Stimulated activated CD4-positive, alpha-beta T cell treated with anti-CD3 and anti-CD28 coated beads, Interleukin-1b, Interleukin-23, amount 100 ng/mL, for 1 hour (primary cell): ENCODE measurements at places on chromosomes 2 and 18.

DNA sequence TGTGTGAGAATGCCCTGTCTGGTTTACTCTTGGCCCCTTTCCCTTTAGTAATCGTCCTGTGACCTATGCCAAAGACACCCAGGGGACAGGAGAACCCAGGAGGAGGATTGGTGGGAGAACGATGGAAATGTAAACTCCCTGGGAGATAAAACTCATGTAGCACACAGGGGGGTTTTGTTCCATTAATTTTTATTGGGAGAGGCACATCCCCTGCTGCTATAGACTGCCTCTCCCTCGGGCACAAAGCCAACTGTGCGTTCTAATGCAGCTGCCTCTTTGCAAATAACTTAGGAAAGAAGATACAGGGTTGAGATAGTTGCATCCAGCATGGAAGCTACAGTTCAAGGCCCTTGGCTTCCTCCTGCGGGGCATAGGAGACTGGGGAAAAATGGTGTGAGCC is 489.6 kb downstream of the SLC4A3 start:
- DNase-seq: no peak

DNA sequence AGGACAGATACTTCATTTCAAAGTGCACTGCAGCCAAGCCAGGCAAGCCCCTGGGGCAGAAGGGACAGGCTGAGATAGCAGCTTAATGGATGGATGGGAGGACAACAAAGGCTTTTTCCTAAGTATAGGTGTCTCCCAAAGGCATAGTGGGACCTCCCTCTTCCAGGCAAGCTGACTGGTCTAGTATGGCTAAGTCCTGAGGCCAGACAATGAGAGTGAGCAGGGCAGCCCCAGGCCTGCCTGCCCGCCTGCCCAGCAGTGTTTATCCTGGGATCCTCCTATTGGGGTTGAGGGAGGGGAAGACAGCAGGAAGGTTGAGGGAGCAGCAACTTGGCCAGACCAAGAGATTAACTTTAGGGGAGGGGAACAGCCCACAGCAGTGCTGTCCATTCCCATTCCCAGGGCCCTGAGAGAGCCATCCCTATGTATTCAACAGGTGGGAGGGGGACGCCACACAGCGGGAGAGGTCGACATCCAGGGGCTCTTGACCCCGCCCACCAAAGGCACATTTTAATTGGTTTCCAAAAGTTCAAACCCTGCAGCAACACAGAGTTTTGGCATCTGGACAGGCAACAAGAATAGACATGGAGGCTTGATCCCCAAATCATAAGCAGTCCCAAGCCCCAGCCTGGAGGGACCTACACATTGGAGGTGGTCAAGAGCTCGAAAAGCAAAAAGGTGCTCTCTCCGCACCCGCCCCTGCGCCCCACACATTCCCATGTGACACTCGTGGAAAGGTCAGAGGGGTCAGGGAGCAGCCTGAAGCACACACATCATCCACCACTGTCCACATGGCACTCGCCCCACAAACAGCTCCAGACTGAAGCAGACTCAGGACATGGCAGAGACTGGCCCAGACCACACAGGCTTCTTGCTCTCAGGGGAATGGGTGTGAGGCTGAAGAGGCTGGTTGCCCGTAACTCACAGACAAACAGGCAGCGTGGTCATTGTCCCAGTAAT is 2.9 kb upstream of the SFXN5 start:
- DNase-seq: no peak

GRCh38 chr2:117981810-117982209 is 32.1 kb downstream of the CCDC93 start:
- DNase-seq: no peak

DNA sequence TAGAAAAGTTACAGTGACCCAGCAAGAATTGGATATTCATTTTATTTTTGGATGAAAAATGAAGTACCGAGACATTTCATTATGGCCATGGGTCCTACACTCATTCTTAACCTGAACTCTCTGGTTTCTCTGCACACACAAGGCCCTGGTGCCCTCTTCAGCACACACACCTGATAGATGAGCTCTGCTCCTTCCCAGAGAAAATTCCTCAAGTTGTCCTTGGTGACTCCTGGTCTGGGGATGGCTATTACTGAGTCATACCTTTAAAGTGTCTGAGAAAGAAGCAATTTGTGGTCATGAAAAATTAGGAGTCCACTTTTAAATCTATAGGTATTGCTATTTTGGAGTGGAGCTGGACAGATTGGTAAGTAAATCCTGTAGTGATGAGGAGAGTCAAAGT is 311.5 kb downstream of the CDH2 start:
- no peak for DNase-seq

DNA sequence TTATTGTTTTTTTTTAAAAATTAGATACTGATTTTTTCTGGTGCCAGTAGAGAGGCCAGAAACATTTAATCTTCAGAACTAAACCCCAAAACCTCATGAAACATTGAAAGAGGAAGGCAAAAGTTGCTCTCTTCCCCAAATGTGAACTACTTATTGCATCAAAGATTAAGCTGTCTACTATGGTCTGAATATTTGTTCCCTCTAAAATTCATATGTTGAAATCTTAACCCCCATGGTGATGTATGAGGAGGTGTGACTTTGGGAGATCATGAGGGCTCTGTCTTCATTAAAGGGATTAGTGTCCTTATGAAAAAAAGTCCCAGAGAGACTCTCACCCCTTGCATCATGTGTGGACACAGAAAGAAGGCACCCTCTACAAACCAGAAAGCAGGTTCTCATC is 28.2 kb upstream of the SLC8A1 start:
- no peak for DNase-seq

GRCh38 chr2:30354621-30355020 is 92.4 kb upstream of the LCLAT1 start:
- DNase-seq: no peak

DNA sequence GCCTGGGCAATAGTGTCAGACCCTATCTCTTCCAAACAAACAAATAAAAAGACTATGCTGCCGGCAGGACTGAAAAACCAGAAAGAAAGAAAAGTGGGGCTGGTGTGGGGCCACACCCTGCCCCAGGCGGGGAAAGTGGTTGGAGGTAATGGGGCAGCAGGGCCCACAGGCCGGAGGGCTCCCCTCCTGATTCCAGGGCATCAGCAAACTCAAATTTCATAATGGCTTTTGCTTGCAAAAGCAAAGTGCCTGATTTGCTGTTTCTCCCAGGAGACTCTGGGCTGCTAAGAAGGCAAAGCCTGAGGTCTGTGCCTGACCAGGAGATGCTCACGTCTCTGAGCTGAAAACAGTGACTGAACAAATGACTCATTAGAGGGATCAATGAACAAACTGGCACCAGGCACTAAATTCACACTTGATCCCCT is 121.9 kb downstream of the HDAC4 start:
- no peak for DNase-seq

GRCh38 chr18:29174891-29175290 is 998.0 kb upstream of the CDH2 start:
- DNase-seq: no peak

- DNase-seq: no peak
Observed at GRCh38 chr2:227000123-227000522, 163.9 kb downstream of the COL4A4 start.

DNA sequence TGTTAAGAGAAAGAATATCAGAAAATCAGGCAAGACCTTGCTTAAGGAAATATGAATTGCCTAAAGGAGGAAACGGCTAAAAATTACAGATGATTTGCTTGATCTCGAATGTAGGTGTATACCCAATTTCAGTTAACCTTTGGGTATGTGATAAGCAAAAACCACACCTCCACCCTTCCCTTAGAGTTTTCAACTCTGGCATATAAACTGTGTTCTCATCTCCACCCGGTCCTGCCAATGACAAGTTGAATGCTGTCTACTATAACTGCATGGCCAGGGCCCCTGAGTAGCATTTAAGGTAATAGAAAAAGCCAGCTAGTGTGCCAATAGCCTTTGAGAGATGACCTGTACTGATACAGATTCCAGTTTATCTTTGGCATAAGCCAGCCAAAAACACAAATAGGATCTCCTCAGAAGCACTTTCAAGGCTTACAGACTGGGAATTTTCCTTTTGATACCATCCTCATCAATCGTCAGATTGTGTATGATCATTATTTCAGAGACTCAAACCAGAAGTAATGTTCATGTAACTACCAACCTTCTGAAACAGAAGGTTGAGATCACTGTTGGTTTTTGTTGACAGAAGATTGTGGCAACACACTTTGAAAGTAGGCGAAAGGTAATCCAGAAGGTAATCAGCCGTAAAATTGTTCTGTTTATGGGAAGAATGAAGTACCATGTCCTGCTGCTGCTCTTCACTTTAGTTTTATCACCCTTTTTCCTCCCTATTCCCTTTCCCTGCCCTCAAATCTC is 163.1 kb downstream of the GFPT1 start:
- no peak for DNase-seq
